IMR-90 (cell line): ENCODE measurements at places on chromosomes 2 and 18. TPM values are rescaled to one million over a fixed set of nuclear protein-coding genes. Genes with fewer than 3 reads are reported as not detected.

Gene LYG2
- total RNA-seq: not detected in 2 replicates

Gene SKOR2
- total RNA-seq: not detected in 2 replicates

Gene GPR35
- 0.28 TPM in 1 of 2 replicates, not detected in the other for total RNA-seq

Gene IL37
- not detected in 2 replicates for total RNA-seq

Gene PSMD1
- 181 and 214 TPM in 2 replicates for total RNA-seq

Gene TUBB6
- 927 and 997 TPM in 2 replicates for total RNA-seq

Gene ST6GAL2
- not detected in 2 replicates for total RNA-seq

Gene MERTK
- 0.28 and 0.36 TPM in 2 replicates for total RNA-seq

Gene ZAP70
- under 0.01 TPM in 1 of 2 replicates, not detected in the other for total RNA-seq

Gene NT5C1B
- total RNA-seq: not detected in 2 replicates

Gene TMEM150A
- total RNA-seq: 4.7 and 4.8 TPM in 2 replicates

Gene CFC1
- not detected in 2 replicates for total RNA-seq

Gene CROCC2
- total RNA-seq: not detected in 2 replicates

Gene SCN9A
- total RNA-seq: 135 and 179 TPM in 2 replicates

Gene ITGA4
- total RNA-seq: 13.6 and 20.6 TPM in 2 replicates

Gene RHBDD1
- total RNA-seq: 11.9 and 14.0 TPM in 2 replicates

Gene KCNJ13
- not detected in 2 replicates for total RNA-seq

Gene INHBB
- 0.18 and 0.28 TPM in 2 replicates for total RNA-seq

Gene GTF2A1L
- total RNA-seq: not detected in 2 replicates

Gene CD207
- total RNA-seq: not detected in 2 replicates

Gene CABYR
- total RNA-seq: 3.6 and 4.1 TPM in 2 replicates

Gene CYS1
- under 0.01 and 0.28 TPM in 2 replicates for total RNA-seq

Gene GULP1
- 40.1 and 54.4 TPM in 2 replicates for total RNA-seq

Gene HNMT
- total RNA-seq: 12.2 and 14.2 TPM in 2 replicates

Gene TMEM200C
- total RNA-seq: 1.4 and 1.7 TPM in 2 replicates

Gene GALNT3
- 2.0 and 4.4 TPM in 2 replicates for total RNA-seq

Gene TMEM247
- not detected in 2 replicates for total RNA-seq

Gene CRYGC
- total RNA-seq: not detected in 2 replicates

Gene LIPG
- under 0.01 TPM in 1 of 2 replicates, not detected in the other for total RNA-seq

Gene MXD1
- total RNA-seq: 2.0 and 3.1 TPM in 2 replicates

Gene MAP3K19
- not detected in 2 replicates for total RNA-seq

Gene AOX1
- 57.2 and 59.9 TPM in 2 replicates for total RNA-seq

Gene CFAP53
- total RNA-seq: under 0.01 TPM in 2 replicates

Gene RBM44
- total RNA-seq: 0.18 and 0.28 TPM in 2 replicates

Gene PID1
- 0.83 and 0.90 TPM in 2 replicates for total RNA-seq

Gene L3MBTL4
- under 0.01 TPM in 1 of 2 replicates, not detected in the other for total RNA-seq
